ENCODE measurements at places on chromosomes 11 and 22.
A peak's percentile ranks its signal among the peaks of the same experiment; 100 is the strongest.

DNA sequence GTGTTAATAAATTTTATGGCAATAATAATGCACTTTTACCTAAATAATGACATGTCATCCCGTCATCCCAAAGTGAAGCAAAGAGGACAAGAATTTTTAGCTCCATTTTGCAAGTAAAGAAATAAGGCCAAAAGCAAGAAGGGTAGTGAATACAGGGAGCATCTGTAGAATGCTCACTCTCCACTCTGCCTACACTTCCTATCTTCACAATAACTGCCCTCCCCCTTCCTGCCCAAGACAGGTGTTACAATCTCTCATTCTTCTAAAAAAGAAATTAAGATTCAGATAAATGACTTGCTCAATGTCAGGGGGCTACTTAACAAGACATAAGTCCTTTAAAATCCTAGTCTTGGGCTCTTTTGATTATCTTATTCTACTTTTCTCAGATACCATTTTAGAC lies 8.9 kb downstream of the RDX start:
- DNase-seq, result no peak

DNA sequence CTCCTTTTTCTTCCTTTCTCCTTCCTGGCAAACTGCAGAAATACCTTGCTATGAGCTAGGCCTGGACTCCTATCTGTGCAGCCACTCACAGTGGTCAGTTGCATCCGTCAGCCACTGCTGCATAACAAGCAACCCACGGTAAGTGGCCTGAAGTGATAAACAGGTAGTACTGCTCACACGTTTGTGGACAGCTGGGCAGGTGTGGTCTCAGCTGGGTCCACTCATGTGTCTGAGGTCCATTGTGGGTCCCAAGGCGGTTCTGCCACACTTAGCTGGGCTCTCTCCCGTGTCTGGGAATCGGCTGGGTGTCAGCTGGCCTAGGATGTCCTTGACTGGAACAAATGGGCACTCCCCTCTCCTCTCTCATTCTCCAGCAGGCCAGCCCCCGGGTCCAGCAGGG lies 109.3 kb downstream of the BRD1 start:
- no peak for DNase-seq

- no peak for DNase-seq
Observed at GRCh38 chr22:45923835-45924234, 53.1 kb downstream of the WNT7B start.

DNA sequence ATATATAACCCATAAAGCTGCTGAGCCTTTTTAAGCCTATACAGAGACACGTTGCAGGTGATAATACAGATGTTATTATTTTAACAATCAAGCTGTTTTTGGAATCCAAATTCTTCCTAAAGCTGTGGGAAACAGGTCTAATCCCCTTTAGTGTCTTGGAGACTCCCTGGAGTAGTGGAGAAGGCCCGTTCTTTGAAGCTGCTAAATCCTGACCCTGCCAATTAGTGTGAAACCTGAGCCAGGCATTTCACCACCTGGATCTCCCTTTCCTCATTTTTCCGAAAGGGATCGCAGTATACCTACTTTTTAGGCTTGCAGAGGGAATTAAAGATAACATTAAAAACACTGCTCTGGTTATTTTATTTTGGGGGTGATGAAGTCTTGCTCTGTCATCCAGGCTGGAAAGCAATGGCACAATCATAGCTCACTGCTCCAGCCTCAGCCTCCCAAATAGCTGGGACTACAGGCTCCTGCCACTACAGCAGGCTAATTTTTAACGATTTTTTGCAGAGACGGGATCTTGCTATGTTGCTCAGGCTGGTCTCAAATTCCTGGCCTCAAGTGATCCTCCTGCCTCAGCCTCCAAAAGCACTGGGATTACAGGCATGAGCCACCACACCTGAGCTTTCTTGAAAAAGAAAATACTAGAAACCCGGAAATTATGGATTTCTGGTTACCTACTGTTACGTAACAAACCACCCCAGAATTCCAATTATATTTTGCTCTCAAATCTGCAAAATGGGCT lies 1.7 kb upstream of the EIF4ENIF1 start:
- DNase-seq, result no peak

DNA sequence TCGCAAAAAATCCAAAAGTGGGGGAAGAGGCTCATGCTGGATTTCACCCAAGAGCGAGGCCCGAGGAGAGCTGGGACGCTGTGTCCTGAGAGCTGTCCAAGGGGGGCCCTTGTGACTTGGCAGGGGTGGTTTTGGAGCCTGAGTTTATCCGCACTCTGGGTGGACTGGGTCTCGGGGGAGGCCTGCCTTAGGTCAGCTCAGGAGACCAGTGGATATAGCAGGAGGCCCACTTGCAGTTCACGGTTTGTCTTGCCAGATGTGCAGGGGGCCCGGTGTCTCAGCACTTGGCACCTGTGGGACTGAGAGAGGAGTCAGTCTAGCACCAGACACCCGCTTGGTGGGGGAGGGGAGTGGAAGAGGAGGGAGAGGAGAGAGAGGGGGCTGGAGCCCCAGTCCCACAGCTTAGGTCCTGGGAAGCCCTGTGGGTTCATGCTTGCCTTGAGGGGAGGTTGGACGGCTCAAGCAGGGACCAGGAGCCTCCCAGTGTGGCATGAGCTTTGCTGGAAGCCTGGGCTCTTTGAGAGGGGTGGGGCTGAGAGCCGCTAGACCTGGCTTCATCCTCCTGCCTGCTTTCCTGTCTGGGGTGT lies 33.4 kb downstream of the PARVB start:
- no peak for DNase-seq

- DNase-seq, result no peak
Observed at GRCh38 chr11:32172041-32172847, 81.4 kb downstream of the RCN1 start.

DNA sequence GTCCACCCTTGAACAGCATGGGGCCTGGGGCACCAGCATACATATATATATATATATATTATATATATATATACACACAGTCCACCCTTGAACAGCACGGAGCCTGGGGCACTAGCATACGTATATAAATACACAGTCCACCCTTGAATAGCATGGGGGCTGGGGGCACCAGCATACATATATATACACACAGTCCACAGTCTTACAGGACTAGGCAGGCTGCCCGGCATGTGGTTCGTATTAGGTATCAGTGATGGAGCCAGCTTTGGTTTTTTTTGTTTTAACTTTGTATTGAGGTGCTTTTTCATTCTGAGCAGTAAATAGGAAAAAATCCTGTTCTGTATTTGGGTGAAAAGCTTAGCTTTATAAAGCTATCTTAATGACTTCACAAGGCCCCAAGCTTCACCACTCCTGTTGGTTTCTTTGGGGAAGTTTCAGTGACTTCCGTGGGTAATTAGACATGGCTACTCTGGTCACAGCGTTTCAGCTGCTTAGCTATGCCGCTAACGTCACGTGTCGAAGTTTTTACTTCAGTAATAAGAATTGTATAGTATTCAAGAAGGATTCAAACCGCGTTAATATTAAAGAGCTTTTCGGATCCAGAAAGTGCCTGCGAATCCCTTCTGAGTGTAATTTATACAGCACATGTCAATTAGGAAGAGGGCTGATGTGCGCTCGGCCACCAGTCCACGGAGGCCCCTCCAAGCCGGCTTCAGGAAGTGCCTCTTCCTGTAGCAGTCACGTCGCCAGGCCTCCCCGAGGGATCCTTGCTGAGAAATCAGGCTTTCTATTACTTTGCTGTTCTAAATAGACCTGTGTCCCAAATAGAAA lies 179.7 kb downstream of the TBC1D22A start:
- no peak for DNase-seq

GRCh38 chr11:18780329-18780728 lies 11.3 kb downstream of the PTPN5 start:
- no peak for DNase-seq

DNA sequence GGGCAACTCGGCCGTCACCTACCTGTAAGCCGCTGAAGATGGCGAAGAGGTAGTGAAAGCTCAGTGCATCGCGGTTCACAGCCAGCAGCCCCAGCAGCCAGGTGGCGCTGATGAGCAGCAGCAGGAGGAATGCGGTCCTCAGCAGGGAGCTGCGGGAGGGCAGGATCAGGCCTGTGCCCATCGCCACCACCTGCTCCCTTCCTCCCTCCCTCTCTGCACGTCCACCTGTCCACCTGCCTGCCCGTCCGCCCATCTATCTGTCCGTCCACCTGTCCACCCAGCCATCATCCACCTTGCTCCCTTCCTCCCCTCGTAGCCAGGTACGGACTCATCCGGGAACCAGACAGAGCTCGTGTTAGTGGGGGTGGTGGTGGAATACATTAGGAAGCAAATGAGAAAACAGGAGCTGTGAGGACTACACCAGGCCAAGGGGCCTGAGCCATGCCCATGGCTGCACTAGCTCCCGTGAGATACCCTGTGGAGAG lies 32.2 kb downstream of the TRMU start:
- peak; percentile 44 for DNase-seq

GRCh38 chr11:14361951-14362350 lies 3.0 kb upstream of the RRAS2 start:
- DNase-seq, result no peak

GRCh38 chr11:58330861-58331260 lies 28.0 kb downstream of the OR5B17 start:
- DNase-seq, result no peak

GRCh38 chr22:42273855-42274451 lies 3.5 kb upstream of the TCF20 start:
- no peak for DNase-seq

DNA sequence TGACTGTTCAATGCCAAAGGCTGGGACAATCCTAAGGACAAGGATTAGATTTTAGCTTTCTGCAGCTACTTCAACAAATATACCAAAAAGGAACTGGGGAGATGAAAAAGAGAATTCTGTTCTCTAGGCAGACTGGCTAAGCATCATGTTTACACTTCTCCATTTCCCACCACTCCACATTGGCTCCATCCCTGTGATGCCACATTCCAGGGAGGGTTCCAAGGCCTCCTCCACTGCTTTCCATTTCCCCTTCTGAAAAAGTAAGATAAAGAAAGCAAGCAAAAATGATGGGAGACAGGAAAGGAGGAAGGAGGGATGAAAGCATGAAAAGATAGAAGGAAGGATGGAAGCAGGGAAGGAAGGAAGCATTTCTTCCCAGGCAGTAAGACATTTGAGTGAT lies 315.8 kb downstream of the BLID start:
- no peak for DNase-seq

GRCh38 chr11:127252321-127252720 lies 251.8 kb upstream of the KIRREL3 start:
- DNase-seq, result no peak

- DNase-seq, result no peak
Observed at GRCh38 chr11:130655300-130655699, 206.9 kb downstream of the ADAMTS15 start.

GRCh38 chr11:9604134-9604533 lies 30.7 kb downstream of the WEE1 start:
- DNase-seq, result no peak

DNA sequence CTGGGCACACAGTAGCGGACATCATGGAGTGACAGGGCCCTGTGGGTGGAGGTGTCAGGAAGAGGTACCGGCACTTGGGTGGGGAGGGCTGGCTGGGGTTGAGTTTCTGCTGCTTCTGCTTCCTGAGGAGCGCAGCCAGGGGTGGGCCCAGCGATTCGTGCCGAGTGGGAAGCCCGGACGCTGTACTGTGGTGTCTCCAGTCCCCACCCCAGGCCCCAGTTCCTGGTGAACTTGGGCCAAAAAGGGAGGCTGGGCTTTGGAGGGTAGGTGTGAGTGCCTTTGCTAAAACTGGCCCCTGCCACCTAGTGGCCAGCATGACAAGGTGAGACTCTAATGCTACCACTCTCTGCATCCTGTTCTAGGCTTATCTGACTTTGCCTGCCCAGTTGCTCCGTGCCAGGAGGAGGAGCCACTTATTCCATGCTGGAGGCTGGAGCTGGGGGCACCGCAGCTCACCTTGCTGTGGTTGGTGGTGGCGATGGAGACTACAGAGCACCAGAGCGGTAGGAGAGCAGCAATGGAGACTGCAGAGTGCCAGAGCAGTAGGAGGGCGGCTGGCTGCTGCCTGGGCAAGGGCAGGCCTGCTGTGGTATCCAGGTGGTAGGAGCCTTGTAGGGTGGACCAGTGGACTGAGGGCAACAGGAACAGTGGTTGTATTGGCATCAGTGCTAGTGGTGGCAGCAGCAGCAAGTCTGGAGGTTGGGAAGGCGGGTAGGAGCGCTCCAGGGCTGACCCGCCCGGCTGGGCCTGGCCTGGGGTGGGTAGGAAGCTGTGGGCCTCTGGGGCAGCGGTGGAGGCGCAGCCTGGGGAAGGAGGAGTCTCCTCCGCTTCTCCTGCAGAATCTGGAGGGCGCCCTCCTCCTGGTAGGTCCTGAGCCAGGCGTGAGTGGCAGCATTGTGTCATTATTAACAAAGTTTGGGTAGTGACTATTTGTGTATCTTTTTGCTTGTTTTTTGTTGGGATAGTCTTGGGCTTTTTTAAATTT lies 2.2 kb upstream of the RFPL2 start:
- DNase-seq, result peak; percentile 41

DNA sequence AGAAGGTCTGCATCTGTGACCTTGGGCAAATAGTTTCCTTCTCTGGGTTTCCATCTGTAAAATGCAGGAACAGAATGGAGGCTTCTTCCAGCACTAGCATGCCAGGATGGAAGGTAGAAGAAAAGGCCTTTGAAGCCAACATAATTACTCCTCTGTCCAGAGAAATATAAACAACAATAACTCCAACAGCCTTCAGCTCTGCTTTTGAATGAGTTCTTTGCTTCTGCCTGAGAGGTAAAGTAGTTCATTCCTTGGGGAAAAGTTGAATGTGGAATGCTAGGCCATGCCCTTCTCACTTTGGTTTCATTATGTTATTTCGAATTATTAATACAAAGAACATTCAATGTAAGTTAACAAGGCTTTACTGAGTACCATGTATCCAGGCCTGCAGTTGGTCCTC lies 61.2 kb upstream of the BLID start:
- DNase-seq, result no peak

GRCh38 chr11:2221591-2221990 lies 48.8 kb downstream of the ASCL2 start:
- DNase-seq, result no peak

DNA sequence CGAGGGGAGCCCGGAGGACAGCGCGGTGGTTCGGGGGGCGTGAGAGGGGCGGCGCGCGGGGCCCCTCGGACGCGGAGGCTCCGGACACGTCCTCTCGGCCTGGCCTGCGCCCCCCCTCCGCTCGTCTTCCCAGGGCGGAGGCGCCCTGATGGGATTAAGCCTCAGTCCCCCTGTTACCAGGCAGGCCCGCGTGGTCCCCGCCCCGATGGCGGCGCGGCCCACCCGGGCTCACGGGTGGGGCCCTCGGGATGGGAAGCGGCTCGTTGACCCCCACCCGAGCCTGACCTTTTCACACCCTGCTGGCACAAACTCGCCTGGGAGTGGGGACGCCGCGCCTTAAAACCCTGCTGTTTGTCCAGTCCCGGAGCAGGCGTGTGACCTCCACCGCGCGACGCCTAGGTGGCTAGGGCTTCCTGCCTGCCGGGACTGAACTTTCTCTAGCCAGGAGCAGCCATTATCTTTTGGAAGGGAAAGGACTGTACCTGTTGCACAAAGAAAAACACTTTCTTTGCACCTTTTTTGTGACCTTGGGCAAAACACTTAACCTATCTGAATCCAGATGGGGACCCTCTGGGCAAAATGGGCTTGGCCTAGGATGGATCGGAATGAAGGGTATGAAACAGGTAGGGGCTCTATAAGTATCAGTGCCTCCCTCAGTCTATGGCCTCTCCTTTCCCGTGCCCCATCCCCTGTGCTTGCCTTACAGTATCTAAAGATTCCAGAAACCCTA lies 1.0 kb downstream of the KIAA1671 start:
- peak; percentile 15 for DNase-seq

GRCh38 chr22:22789922-22790845 lies 97.4 kb upstream of the IGLL5 start:
- DNase-seq, result no peak

GRCh38 chr22:26957897-26958296 lies 300.5 kb downstream of the MIAT start:
- no peak for DNase-seq

Data from HepG2 (cell line).